ENCODE measurements at places on chromosomes 5 and 9. TPM values are rescaled to one million over a fixed set of nuclear protein-coding genes. Genes with fewer than 3 reads are reported as not detected.

- no peak for DNase-seq
- H3K27ac ChIP-seq = peak overlapping the region; percentile 86
- H3K4me3 ChIP-seq = no peak overlapping the region
- no peaks in the 10 kb centered on the region for H3K36me3 ChIP-seq
- H3K4me1 ChIP-seq = peaks cover 38% of the 10 kb centered on the region
Measured at GRCh38 chr5:34563931-34564709, 92.0 kb upstream of the RAI14 start.

- H3K4me1 ChIP-seq = no peaks in the 10 kb centered on the region
- no peak overlapping the region for H3K4me3 ChIP-seq
- no peaks in the 10 kb centered on the region for H3K27me3 ChIP-seq
- H3K36me3 ChIP-seq = no peaks in the 10 kb centered on the region
- DNase-seq = no peak
Measured at GRCh38 chr5:10655161-10655971, 91.5 kb downstream of the ANKRD33B start.

DNA sequence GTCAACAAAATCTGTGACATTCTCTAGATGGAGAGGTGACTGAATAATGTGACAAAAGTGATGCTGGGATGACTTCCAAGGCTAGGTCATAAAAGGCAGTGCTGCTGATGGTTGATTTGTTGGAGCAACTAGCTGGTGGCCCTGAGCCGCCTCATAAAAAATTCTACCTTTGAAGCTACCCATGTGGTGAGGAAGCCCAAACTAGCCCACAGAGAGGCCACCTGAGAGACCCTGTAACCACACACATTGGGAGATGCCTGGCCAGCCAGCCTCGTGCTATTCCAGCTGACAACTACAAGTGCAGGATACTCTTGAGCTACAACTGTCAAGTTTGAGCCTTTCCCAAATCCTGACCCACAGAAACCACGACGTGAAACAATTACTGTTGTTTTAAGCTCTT is 22.7 kb downstream of the CLTA start:
- H3K27me3 ChIP-seq = no peaks in the 10 kb centered on the region
- no peak overlapping the region for H3K4me3 ChIP-seq
- no peaks in the 10 kb centered on the region for H3K4me1 ChIP-seq
- H3K36me3 ChIP-seq = peaks cover 33% of the 10 kb centered on the region
- no peak for DNase-seq

- H3K4me1 ChIP-seq = no peaks in the 10 kb centered on the region
- DNase-seq = no peak
- H3K4me3 ChIP-seq = no peak overlapping the region
- H3K36me3 ChIP-seq = no peaks in the 10 kb centered on the region
Measured at GRCh38 chr5:129912601-129913255, 8.5 kb downstream of the CHSY3 start.

GRCh38 chr5:40879163-40879942 is 29.9 kb upstream of the C7 start:
- no peak overlapping the region for H3K27ac ChIP-seq
- no peaks in the 10 kb centered on the region for H3K27me3 ChIP-seq
- H3K36me3 ChIP-seq = no peaks in the 10 kb centered on the region
- H3K4me1 ChIP-seq = no peaks in the 10 kb centered on the region

DNA sequence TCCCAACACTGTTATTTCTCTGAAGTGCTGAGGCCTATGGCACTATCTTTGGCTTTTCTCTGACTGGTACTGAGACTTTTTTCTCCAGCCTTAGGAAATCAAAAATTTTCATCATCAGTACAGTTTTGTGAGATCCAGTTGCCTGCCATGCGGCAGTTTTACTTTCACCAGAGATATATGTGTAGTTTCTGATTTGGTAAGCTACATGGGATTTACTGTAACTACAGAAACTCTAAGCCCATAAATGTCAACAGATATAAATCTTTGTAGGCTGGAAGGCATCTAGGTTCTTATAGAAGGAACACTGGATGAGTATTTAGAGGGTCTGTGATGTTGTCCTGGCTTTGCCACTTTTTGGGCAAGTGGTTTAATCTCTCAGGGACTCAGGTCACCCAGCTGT is 69.0 kb downstream of the DOCK2 start:
- no peak overlapping the region for H3K27ac ChIP-seq
- H3K4me3 ChIP-seq = no peak overlapping the region
- H3K4me1 ChIP-seq = peaks cover 4% of the 10 kb centered on the region
- H3K36me3 ChIP-seq = no peaks in the 10 kb centered on the region
- H3K27me3 ChIP-seq = peaks cover 17% of the 10 kb centered on the region

- H3K27ac ChIP-seq = no peak overlapping the region
- DNase-seq = no peak
- H3K36me3 ChIP-seq = no peaks in the 10 kb centered on the region
Measured at GRCh38 chr5:36496471-36496870, 109.9 kb upstream of the SLC1A3 start.

DNA sequence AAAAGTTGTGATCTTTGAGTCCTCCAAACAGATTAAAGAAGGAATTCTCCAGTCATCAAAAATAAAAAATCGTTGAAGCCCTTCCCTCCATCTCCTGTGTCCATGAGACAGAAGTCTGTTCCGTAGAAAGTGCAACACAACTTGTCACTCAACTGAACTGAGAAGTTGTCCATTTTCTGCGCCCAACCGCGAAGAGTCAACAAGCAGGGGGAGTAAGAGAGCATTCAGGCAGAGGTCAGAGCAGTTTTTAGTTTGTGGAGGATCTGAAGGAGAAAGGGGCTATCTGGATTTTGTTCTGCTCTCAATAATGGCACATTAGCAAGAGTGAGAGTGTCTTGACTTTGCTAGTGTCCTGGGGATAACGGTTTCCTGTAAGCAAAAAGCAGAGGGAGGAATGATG is 303.9 kb downstream of the ICE1 start:
- no peaks in the 10 kb centered on the region for H3K27me3 ChIP-seq
- H3K27ac ChIP-seq = no peak overlapping the region
- no peak overlapping the region for H3K4me3 ChIP-seq

INIP gene
- 23.3 TPM for total RNA-seq

- no peaks in the 10 kb centered on the region for H3K27me3 ChIP-seq
- no peak overlapping the region for H3K27ac ChIP-seq
- H3K4me1 ChIP-seq = peaks cover 7% of the 10 kb centered on the region
Measured at GRCh38 chr5:68071282-68071632, 144.3 kb upstream of the PIK3R1 start.

SHOC1 gene
- total RNA-seq = not detected

KIAA0825 gene
- total RNA-seq = 5.6 TPM

GRCh38 chr9:109969011-109969410 is 189.0 kb downstream of the PALM2AKAP2 start:
- H3K27ac ChIP-seq = peak overlapping the region; percentile 64
- no peaks in the 10 kb centered on the region for H3K36me3 ChIP-seq
- no peak overlapping the region for H3K4me3 ChIP-seq

MEIKIN gene
- not detected for total RNA-seq

- no peak overlapping the region for H3K27ac ChIP-seq
- no peaks in the 10 kb centered on the region for H3K36me3 ChIP-seq
- no peaks in the 10 kb centered on the region for H3K27me3 ChIP-seq
- no peak for DNase-seq
Measured at GRCh38 chr5:114010362-114010761, 351.5 kb upstream of the KCNN2 start.

GRCh38 chr9:116191576-116192415 is 38.2 kb downstream of the PAPPA start:
- H3K27ac ChIP-seq = no peak overlapping the region
- H3K4me1 ChIP-seq = peaks cover 5% of the 10 kb centered on the region
- DNase-seq = no peak
- no peak overlapping the region for H3K4me3 ChIP-seq
- H3K27me3 ChIP-seq = no peaks in the 10 kb centered on the region
- no peaks in the 10 kb centered on the region for H3K36me3 ChIP-seq

GRCh38 chr5:87877495-87877894 is 391.1 kb downstream of the TMEM161B start:
- no peaks in the 10 kb centered on the region for H3K4me1 ChIP-seq
- H3K36me3 ChIP-seq = no peaks in the 10 kb centered on the region
- H3K27ac ChIP-seq = no peak overlapping the region
- DNase-seq = no peak
- H3K4me3 ChIP-seq = no peak overlapping the region
- H3K27me3 ChIP-seq = no peaks in the 10 kb centered on the region

GRCh38 chr9:72997387-72997995 is 44.6 kb upstream of the ALDH1A1 start:
- H3K27me3 ChIP-seq = no peaks in the 10 kb centered on the region
- H3K36me3 ChIP-seq = no peaks in the 10 kb centered on the region
- no peak for DNase-seq
- H3K4me1 ChIP-seq = peaks cover 6% of the 10 kb centered on the region
- H3K4me3 ChIP-seq = no peak overlapping the region

DNA sequence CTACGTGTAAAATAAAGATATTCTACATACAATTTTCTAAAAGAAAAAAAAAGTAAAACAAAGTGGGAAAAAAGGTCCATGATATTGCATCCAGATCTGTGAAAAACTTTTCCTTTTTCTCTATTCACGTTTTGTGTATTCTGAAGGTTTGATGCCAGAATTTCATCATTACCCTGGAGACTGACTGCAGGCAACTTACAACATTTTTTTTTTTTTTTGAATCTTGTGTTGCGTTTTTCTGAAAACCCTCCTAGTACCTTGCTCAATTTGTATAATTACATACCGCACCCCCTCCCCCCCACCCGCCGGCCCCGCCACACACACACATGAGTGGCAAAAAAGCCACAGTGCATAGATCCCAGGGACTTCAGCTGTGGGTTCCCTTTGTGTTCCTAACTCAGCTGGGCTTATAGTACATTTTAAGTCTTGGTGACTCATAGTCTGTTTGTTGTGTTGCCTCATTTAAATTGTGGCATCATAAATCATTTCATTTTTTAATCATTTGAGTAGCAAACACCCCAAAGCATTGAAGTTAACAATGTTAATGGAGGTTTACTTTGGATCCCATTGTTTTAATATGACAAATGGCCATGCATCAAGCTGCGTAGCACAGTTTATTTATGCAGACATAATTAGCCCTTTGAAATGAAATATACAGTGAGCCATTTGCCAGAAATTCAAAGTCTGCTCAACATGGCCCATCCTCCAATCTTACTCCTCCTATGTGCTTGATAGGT is 36.0 kb downstream of the PRDM6 start:
- no peak overlapping the region for H3K4me3 ChIP-seq
- peaks cover 15% of the 10 kb centered on the region for H3K4me1 ChIP-seq
- H3K27me3 ChIP-seq = no peaks in the 10 kb centered on the region
- no peak for DNase-seq

DNA sequence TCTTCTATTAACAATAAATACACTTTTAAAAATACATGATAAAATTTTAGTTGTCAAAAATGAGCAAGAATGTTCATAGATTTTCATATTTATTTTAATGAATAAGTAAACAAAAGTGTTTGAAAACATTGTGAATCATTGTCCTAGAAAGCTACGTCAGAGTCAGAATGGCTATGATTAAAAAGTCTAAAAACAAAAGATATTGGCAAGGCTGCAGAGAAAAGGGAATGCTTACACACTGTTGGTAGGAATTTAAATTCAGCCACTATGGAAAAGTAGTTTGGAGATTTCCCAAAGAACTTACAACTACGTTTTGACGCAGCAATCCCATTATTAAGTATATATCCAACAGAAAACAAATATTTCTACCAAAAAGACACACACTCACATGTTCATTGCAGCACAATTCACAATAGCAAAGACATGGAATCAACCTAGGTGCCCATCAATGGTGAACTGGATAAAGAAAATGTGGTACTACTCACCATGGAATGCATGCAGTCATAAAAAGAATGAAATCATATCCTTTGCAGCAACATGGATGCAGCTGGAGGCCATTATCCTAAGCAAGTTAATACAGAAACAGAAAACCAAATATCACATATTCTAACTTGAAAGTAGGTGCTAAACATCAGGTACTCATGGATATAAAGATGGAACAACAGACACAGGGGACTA is 49.2 kb upstream of the FBXL17 start:
- no peak overlapping the region for H3K4me3 ChIP-seq
- DNase-seq = no peak
- no peaks in the 10 kb centered on the region for H3K27me3 ChIP-seq
- no peak overlapping the region for H3K27ac ChIP-seq
- H3K36me3 ChIP-seq = no peaks in the 10 kb centered on the region

UBE2R2 gene
- total RNA-seq = 59.9 TPM

DNA sequence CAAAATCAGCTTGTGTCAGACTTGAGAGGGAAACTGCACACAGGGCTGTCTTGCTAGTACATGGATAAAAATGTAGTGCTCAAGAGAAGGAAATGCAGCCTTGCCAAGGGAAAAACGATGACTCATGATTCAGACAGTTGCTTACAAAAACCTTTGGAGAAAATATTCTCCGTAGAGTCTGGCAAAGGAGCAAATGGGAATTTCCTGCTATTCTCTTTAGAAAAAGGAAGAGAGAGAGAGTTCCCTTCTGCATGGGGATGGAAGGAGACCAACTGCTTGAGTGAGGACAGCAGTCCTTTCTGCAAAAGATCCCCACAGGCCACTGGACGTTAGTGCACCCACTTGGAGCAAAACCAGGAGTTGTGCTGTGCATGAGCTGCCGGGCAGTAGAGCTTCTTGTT is 7.6 kb downstream of the IFNB1 start:
- no peaks in the 10 kb centered on the region for H3K36me3 ChIP-seq
- H3K27ac ChIP-seq = peak overlapping the region; percentile 35
- no peak for DNase-seq

DNA sequence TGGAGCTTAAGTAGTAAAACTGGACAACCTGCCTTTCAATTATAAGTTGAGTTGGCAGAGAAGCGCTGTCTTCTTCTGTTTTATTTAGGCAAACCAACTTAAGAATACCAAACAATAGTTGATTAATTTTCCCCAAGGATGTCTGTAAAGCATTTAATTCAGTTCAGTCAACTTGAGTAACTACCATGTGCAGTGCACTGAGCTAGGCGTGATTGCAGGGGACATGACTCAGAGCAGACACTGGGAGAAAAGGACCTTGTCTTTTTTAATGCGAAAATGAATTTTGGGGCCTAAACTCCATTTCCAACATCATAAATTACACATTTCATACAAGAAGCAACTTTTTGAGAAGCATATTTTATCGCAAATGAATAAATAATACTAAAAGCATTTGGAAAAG is 66.3 kb downstream of the FBXL7 start:
- no peaks in the 10 kb centered on the region for H3K27me3 ChIP-seq
- peaks cover 24% of the 10 kb centered on the region for H3K36me3 ChIP-seq
- peaks cover 2% of the 10 kb centered on the region for H3K4me1 ChIP-seq
- H3K4me3 ChIP-seq = no peak overlapping the region
- H3K27ac ChIP-seq = peak overlapping the region; percentile 22
- no peak for DNase-seq

MRPS2 gene
- total RNA-seq = 46.0 TPM

JADE2 gene
- 25.2 TPM for total RNA-seq

- no peak overlapping the region for H3K27ac ChIP-seq
- no peaks in the 10 kb centered on the region for H3K36me3 ChIP-seq
Measured at GRCh38 chr5:55227664-55228430, 732 bp upstream of the MCIDAS start.

NR5A1 gene
- total RNA-seq = 0.25 TPM

TNFAIP8 gene
- 26.5 TPM for total RNA-seq

GRCh38 chr9:117516676-117517632 is 102.1 kb upstream of the ASTN2 start:
- H3K27me3 ChIP-seq = peaks cover 23% of the 10 kb centered on the region
- H3K4me3 ChIP-seq = no peak overlapping the region
- H3K4me1 ChIP-seq = no peaks in the 10 kb centered on the region
